Activated effector memory CD4-positive, alpha-beta T cell treated with anti-CD3 and anti-CD28 coated beads, Interleukin-2, amount 50 U/mL, for 16 hours (primary cell): ENCODE measurements at places on chromosomes 3 and 15.

- no peak for DNase-seq
These were observed 293.3 kb downstream of the C3orf38 start for GRCh38 chr3:88443066-88443465.

GRCh38 chr15:39213385-39213840 is 367.5 kb upstream of the THBS1 start:
- no peak for DNase-seq

- no peak for DNase-seq
These were observed 48.1 kb upstream of the TPM1 start for GRCh38 chr15:62994439-62994838.

DNA sequence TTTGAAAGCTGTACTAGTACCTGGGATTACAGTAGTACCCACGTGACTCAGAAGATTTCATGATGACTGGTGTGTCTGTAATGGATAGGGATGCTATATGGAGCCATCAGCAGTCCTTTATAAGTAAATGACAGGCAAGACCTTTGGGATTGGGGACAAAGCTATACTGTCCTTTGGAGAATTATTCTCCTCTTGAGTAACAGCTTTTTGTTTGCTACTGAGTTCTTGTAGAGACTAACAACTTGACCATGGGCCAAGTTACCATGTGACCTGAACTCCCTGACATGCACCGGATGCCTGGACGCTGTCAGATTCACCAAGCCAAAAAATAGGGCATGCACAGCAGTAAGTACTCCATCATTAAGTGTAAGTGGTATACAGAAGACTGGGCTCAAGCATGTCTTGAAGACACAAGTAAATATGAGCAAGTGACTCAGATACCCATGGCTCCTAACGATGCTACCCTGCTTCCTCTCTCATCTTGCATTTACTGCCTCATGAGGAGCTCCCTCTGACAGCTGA is 12.9 kb downstream of the SEC11A start:
- DNase-seq, result no peak

- DNase-seq, result no peak
These were observed 3.3 kb downstream of the TMEM108 start for GRCh38 chr3:133041524-133041829.

GRCh38 chr15:42803436-42803835 is 66.5 kb upstream of the CDAN1 start:
- no peak for DNase-seq

- no peak for DNase-seq
These were observed 195.1 kb downstream of the EPHA6 start for GRCh38 chr3:97009427-97010019.

DNA sequence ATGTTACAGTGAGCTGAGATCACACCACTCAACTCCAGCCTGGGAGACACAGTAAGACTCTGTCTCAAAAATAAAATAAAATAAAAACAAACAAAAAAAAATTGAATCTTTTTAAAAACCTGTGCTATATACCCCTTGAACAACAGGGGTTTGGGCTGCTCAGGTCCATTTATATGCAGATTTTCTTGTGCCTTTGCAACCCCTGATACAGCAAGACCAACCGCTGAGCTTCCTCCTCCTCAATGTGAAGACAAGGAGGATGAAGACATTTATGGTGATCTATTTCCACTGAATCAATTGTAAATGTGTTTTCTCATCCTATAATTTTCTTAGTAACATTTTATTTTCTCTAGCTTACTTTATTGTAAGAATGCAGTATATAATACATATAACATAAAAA is 831.0 kb upstream of the ARPP21 start:
- no peak for DNase-seq
